ENCODE measurements at places on chromosomes 16 and 17.

DNA sequence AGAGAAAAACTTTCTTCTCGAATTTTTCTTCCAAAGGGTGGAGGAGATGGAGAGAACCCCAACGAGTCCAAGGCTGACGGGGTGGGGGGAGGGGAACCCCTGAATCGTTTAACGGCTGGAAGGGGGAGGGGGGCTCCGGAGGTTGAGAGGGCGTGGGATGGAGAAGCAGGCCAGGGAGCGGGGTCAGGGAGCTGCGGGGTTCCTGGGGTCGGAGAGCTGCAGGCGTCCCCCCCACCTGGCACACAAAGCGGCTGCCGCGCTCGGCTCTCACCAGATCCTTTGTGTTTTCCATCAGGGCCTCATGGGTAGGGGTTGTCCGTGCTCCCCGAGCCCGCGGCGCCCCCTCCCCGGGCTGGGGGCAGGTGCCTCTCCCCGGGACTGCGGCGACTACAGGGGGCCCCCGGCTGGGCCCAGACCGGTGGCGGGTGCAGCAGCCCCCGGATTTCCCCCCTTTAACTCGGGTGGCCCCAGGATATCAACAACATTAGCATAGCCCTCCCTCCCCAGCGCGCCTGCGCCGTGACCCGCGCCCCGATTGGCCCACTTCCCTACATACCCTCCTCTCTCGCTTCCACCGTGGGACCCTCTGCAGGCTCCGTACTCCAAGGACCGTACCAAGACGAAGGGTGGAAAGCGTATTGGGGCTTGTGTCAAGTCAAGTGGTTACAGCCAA, at the start of gene MBTD1:
Gene MBTD1, minus strand, starts transcription at position 486 of the 673 bp plus-strand sequence. CDS start 34,888 bp downstream, outside the sequence.
- H3K4me1 ChIP-seq = no peaks in the 10 kb centered on the region
- no peaks in the 10 kb centered on the region for H3K27me3 ChIP-seq
- DNase-seq = peak; percentile 98
- H3K4me3 ChIP-seq = peak within 1 kb of the TSS; percentile 80
- peak within 1 kb of the TSS; percentile 80 for H3K27ac ChIP-seq

DNA sequence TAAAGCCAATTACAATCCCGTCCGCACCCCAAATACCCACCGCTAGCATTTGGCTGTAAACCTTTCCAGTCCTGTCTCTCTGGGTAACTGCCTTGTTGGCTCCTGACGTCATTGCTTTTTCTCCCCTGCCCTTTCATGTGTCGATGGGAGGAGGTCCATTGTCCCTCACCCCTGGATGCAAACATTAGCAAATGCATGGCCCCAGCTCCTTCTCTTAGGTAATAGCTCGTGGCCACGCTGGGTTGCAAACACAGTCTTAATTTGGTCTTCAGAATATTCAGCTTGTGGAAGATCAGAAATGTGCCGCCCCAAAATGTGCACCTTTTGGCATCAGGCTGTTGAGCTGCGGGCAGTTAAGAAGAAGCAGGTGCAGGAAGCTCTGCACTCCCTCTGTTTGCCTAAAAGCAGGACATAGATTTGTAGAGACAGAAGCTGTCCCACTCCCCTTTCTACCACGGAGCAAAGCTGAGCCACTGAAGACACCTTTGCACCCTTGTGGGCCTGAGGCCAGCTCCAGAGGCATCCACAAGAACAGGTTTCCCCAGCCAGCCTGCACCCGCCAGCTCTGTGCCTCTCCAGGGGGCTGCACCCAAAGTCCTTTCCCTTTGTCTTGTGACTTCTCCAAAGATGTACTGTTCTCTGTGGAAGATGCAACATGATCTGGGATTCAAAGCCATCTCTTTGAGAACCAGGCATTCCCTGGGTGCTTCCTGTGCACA, 127.3 kb downstream of the MGAT5B start:
- no peaks in the 10 kb centered on the region for H3K27me3 ChIP-seq
- no peak overlapping the region for H3K27ac ChIP-seq
- no peaks in the 10 kb centered on the region for H3K4me1 ChIP-seq
- DNase-seq = no peak
- H3K36me3 ChIP-seq = no peaks in the 10 kb centered on the region
- H3K4me3 ChIP-seq = no peak overlapping the region

- H3K27ac ChIP-seq = no peak overlapping the region
- no peak for DNase-seq
- H3K4me1 ChIP-seq = no peaks in the 10 kb centered on the region
- H3K36me3 ChIP-seq = no peaks in the 10 kb centered on the region
These were observed 12.2 kb downstream of the PIK3R5 start for GRCh38 chr17:8953156-8953885.

- H3K27me3 ChIP-seq = no peaks in the 10 kb centered on the region
- no peak overlapping the region for H3K4me3 ChIP-seq
- no peaks in the 10 kb centered on the region for H3K4me1 ChIP-seq
- DNase-seq = no peak
These were observed 6.1 kb downstream of the RUNDC3A start for GRCh38 chr17:44314524-44314868.

- DNase-seq = no peak
- no peaks in the 10 kb centered on the region for H3K36me3 ChIP-seq
- H3K27me3 ChIP-seq = no peaks in the 10 kb centered on the region
- H3K4me1 ChIP-seq = no peaks in the 10 kb centered on the region
- H3K4me3 ChIP-seq = no peak overlapping the region
- peak overlapping the region; percentile 72 for H3K27ac ChIP-seq
These were observed 1.4 kb downstream of the GOT2 start for GRCh38 chr16:58732545-58733247.

- no peaks in the 10 kb centered on the region for H3K27me3 ChIP-seq
- peak; percentile 39 for DNase-seq
These were observed 4.6 kb downstream of the CLUH start for GRCh38 chr17:2706911-2707510.

DNA sequence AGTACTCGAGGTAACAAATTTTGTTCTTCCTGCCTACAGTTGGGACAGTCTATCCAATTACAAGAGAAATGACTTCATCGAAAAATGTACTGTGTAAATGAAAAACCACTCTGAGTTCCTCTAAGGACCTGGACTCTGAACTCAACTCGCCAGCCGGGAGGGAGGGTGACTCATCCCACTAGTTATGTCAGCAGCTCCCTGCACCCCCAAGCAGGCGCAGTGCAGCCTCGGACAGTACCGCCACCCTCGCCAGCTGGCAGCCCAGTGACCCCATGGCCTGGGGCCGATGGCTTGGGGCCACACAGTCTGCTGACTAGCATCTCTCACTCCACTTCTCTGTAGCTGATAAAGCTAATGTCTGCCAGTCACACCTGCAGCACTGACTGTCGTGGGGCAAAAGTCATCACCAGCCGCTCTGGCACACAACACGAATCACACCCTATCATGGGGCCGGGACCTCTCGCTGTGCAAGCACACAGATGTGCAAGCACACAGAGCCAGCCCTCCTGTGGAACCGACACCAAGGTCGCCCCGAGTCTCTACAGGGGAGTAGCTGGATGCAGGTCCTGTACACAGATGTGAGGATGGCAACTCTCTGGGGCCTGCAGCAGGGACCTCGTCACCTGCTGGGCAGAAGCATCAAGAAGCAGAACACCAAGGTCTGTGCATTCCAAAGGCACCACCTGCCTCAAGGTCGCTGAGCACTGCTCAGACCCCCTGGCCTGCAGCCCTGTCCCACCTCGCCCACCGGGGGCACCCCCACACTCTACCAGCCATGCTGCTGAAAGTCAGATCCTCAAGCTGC, 5.7 kb downstream of the CSNK1D start:
- no peaks in the 10 kb centered on the region for H3K4me1 ChIP-seq
- H3K36me3 ChIP-seq = no peaks in the 10 kb centered on the region
- H3K27ac ChIP-seq = peak overlapping the region; percentile 94
- peak; percentile 96 for DNase-seq

DNA sequence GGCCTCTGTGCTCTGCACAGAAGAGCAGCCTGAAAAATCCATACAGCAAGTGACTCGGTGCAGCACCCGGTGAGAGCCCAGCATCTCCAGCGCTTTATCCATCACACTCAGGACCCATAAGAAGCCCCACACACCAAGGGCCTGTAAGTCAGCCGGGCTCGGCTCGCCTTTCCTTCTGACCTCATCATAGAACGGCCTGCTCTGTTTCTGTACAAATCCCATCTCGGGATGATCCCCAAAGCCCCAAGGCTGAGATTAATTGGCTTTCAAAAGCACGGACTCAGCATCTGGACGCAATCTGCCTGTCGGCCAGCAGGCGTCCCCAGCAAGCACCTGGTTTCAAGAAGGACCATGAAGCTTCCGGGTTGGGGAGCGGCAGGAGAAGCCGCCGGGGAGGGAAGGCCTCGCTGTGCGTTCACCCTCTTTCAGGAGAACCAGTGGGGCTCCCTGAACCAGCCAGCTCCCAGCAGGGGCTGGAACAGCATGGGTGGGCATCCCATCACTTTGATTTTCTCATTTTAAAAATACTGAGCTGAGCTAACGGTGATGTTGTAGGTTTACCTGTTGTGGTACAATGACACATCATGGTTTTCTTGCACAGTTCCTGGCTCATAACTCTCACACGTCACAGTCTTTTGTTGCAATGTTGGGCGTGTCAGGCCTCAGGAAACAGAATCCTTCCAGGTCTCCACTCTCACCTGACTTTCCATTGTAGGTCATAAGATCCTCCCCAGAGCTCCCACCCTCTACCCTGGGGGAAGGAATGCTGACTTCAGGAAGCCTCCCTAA, 6.7 kb downstream of the CCDC57 start:
- peak; percentile 93 for DNase-seq
- no peaks in the 10 kb centered on the region for H3K4me1 ChIP-seq
- no peaks in the 10 kb centered on the region for H3K27me3 ChIP-seq
- H3K4me3 ChIP-seq = no peak overlapping the region
- no peak overlapping the region for H3K27ac ChIP-seq
- peaks cover 1% of the 10 kb centered on the region for H3K36me3 ChIP-seq

DNA sequence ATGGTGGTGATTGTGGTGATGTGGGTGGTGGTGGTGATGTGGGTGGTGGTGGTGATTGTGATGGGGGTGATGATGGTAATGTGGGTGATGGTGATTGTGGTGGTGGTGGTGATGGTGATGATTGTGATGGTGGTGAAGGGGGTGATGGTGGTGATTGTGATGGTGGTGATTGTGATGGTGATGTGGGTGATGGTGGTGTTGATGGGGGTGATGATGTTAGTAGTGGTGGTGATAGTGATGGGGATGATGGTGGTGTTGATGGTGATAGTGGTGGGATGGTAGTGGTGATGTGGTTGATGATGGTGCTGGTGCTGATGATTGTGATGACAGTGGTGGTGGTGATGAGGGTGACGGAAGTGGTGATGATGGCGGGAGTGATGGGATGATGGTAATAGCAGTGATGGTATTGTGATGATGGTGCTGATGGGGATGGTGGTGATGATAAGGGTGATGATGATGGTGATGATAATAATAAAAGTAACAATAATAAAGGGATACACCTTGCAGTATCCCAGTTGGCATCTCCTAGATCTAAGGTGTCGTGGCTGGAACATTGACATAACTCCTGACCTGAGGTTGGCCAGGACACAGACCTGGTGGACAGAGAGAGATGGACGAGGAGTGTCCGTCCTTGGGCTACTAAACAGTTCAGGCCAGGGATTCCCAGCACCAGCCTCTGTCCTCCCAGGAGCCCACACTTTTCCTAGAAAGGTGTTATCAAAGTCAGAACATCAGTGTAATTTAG, 344.5 kb downstream of the SEC14L1 start:
- no peak overlapping the region for H3K4me3 ChIP-seq
- no peak overlapping the region for H3K27ac ChIP-seq
- no peaks in the 10 kb centered on the region for H3K27me3 ChIP-seq

DNA sequence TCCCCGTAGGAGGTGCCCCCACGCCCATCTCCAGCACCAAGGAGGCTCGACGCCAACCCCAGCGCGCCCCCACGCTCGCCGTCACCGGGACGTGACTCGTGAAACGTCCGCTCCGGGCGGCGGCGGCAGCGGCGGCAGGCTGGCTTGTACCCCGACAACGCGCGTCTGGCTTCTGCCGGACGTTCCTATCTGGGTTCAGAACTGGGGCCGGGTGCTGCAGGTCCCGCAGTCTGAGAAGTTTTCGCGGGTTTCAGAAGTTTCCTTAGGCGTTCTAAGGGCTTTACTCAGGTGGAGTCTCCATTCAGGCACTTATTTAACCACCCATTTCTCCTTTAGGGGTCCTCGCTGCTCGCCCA, 672 bp upstream of the ALKBH5 start:
- peak overlapping the region; percentile 47 for H3K4me3 ChIP-seq
- no peaks in the 10 kb centered on the region for H3K4me1 ChIP-seq

- no peak overlapping the region for H3K4me3 ChIP-seq
- no peaks in the 10 kb centered on the region for H3K27me3 ChIP-seq
- no peaks in the 10 kb centered on the region for H3K36me3 ChIP-seq
- H3K27ac ChIP-seq = no peak overlapping the region
These were observed 24.9 kb upstream of the RHBDL3 start for GRCh38 chr17:32240750-32241149.

- H3K36me3 ChIP-seq = no peaks in the 10 kb centered on the region
- no peak overlapping the region for H3K27ac ChIP-seq
- H3K27me3 ChIP-seq = no peaks in the 10 kb centered on the region
- no peaks in the 10 kb centered on the region for H3K4me1 ChIP-seq
These were observed 1272.4 kb downstream of the CDH8 start for GRCh38 chr16:60763869-60764268.

DNA sequence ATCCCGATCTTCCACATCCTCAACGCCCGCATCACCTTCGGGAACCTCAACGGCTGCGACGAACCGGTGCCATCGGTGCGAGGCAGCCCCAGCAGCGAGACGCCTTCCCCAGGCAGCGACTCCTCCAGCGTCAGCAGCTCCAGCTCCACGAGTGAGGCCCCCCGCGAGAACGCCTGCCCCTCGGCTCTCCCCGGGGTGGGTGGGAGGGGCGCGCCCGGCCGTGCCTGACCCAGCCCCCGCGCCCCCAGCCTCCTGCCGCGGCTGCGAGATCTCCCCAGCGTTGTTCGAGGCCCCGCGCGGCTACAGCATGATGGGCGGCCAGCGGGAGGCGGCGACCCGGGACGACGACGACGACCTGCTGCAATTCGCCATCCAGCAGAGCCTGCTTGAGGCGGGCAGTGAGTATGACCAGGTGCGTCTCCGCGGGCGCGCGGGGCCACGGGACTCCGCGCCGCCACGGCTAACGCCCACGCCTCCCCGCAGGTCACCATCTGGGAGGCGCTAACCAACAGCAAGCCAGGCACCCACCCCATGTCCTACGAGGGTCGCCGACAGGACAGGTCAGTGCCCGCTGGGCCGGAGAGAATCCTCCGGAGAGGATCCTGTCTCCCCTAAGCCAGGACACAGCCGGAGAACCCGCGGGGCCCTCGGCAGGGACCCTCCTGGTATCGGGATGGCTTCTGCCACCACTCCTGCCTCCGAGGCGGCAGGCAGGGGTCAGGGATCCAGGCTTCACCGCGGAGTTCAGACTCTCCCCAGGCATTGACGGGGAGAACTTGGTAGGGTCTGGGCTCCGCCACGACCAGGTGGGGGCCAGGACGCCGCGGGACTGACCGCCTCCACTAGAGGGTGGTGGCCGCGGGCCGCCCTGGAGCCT, 10.1 kb downstream of the CORO6 start:
- H3K27me3 ChIP-seq = no peaks in the 10 kb centered on the region
- no peak overlapping the region for H3K4me3 ChIP-seq
- no peak overlapping the region for H3K27ac ChIP-seq
- no peak for DNase-seq
- no peaks in the 10 kb centered on the region for H3K4me1 ChIP-seq

DNA sequence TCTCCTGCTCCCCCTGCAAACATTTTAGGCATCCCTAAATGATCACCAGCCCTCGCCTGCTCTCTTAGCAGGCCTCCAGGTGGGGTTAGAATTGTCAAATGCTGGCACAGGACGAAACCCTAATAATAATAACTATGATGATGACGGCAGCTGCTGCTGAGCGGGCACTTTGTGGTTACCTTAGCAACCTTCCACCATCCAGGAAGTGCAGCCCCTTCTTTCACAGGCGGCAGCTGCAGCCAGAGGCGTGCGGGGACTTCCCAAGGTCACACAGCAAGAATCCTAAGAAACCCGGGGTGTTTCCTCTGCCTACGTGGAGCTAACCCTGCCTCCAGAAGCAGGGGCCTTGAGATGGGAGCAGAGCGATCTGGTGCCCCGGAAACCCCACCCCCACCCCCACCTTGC, 22.4 kb upstream of the EIF1 start:
- no peak for DNase-seq
- H3K36me3 ChIP-seq = no peaks in the 10 kb centered on the region
- no peaks in the 10 kb centered on the region for H3K4me1 ChIP-seq
- H3K27me3 ChIP-seq = no peaks in the 10 kb centered on the region

All from aorta (tissue), 5 donors.